ENCODE measurements at places on chromosomes 12 and 14.

DNA sequence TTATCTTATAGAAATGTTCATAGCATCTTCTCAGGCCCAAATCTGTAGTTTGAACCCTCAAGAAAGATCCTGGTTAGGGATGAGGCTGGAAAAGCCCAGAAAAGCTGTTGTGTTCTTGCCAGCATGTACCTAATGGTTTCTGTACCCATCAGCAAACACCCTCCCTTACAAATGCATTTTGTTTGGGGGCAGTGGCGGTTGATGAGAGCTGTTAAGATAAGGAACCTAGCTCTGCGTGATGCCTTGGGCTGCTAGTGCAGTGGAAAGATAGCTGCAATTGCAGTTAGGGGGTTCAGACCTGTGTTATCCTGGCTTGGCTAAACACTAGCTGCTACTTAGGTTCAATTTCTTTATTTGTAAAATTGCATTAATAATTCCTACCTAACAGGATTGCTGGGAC lies 3.6 kb downstream of the TPH2 start:
- DNase-seq = no peak

DNA sequence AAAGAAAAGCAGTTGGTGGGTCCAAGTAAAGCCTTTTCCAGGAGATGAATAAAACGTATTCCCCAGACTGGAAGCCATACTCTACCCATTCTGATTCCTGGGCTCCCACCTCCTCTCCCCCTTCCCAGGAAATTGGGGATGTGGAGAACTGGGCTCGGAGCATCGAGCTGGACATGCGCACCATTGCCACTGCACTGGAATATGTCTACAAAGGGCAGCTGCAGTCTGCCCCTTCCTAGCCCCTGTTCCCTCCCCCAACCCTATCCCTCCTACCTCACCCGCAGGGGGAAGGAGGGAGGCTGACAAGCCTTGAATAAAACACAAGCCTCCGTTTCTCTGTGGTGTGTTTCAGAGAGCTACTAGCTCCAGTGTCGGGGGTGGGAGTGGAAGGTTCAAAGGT lies 822 bp upstream of the RDH5 start:
- no peak for DNase-seq

DNA sequence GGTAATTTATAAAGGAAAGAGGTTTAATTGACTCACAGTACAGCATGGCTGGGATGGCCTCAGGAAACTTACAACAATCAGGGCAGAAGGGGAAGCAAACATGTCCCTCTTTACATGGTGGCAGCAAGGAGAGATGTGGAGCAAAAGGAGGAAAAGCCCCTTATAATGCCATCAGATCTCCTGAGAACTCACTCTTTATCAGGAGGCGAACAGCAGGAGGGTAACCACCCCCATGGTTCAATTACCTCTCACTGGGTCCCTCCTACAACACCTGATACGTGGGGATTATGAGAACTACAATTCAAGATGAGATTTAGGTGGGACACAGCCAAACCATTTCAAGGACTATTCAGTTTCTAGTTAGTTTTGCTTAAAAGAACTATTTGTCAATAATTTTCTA lies 453.3 kb downstream of the C12orf50 start:
- DNase-seq = no peak

- peak; percentile 94 for DNase-seq
Measured at GRCh38 chr14:102591944-102592762, at the start of gene RCOR1. TSS of gene RCOR1 (plus strand) at chr14:102592649. CDS start at chr14:102592887, 238 bp downstream.

DNA sequence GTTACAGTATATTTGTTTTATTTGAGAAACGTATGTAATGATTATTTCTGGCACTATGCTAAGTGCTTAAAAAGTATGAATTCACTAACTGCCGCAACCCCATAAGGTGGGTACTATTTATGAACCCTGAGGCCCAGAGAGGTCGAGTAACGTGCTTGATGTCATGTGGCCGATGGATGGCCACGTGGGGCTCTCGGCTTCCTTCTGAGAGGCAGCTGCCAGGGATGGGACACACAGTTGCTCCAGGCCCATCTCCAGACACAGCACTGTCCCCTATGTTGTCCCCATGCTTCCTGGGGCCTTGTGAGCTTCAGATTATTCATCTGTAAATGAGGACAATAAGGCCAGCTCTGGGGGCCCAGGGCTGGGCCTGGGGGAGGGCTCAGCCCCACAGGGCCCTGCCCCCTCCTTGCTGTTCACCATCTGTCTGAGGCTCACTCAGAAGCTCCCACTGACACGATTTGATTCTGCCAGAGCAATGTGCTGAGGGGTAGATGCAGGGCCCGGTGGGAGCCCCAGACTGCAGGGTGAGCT lies 115.0 kb downstream of the CALM1 start:
- no peak for DNase-seq

GRCh38 chr14:87992346-87992717 lies 650 bp downstream of the GALC start:
- DNase-seq = peak; percentile 9

DNA sequence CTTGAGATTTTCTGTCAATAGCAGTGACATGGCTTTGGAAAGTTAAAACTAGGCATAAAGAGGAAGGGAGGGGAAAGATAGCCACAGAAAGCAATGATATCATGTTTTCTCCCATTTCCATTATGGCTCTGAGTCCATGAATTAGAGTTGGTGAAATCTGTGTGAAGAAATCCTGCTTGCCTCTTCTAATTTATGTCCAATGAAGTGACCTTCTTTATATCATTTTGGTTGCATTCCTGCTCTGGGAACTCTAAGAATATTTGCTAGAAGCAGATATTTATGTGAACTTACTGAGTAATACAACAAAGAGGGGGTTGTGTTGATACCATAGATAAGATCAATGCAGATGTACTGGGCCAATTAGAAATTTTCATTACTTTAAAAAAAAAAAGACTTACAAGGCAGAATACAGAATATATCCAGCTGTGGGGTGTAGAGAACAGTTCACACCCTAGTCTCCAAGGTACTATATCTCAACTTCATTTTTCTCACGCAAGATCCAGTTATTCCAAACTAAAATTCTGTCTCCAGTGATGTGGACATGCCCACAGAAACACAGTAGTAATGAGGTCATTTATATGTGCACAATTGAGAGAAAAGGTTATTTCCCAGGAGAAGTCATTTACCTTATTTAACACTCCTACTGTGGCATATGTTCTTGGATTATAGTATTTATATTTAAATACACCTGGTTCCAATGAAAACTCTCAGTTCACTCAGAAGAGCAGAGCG lies 51.5 kb upstream of the KCNJ8 start:
- DNase-seq = no peak

DNA sequence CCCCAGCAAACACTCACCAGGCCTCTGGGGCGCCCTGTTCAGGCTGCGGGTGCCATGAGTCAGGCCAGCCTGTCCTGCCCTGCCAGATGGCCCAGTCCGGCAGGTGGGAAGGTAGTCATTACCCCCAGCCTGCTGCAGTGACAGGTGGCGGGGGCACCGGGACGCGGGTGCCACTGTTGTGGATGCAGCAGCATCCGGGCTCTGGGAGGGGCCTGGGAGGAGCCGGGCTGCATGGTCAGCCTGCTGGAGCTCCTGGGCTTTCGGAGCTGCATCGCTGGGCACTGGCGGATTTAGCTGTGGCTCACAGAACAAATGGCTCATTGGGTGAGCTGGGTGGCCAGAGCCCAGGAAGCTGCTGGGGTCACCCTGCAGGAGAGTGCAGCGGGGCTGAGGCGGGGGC lies 13.5 kb downstream of the CEP170B start:
- no peak for DNase-seq

- no peak for DNase-seq
Measured at GRCh38 chr12:104683831-104684503, 227.2 kb downstream of the CHST11 start.

DNA sequence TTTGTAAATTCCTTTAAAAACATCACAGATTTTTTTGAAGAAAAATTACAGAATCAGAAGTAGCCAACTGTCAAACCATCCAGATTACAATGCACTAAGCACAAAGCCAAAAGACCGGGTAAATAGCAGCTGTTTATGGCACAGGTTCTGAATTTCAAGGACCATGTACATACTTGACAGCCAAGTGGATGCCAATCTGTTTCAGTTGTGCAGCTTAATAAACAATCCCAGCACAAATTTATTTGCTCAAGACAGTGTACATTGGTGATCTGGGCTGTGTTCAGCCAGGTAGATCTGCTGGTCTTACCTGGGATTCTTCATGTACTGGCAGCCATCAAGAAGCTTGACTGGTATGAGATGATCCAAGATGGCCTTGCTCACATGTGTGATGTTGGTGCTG lies 229.8 kb upstream of the FLRT2 start:
- no peak for DNase-seq

DNA sequence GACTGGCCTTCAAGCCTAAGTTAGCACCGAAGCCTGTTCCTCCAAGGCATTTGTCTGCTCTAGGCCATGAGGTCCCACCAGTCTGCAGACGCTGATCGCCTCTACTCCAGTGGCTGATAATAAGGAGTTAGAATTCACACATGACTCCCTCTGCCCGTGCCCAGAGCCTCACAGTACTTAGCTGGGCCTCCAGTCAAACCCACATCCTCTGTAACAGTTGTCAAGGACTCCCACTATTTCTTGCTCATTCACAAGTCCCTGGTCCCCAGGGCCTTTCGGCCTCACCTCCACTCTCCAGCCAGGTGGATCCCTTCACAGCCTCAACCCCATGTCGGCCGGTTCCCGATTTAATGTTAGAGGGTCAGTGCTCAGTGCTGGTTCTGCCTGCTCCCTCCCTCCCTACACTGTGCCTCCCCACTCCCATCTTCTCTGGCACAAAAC lies 6.3 kb upstream of the KRT5 start:
- DNase-seq = no peak

DNA sequence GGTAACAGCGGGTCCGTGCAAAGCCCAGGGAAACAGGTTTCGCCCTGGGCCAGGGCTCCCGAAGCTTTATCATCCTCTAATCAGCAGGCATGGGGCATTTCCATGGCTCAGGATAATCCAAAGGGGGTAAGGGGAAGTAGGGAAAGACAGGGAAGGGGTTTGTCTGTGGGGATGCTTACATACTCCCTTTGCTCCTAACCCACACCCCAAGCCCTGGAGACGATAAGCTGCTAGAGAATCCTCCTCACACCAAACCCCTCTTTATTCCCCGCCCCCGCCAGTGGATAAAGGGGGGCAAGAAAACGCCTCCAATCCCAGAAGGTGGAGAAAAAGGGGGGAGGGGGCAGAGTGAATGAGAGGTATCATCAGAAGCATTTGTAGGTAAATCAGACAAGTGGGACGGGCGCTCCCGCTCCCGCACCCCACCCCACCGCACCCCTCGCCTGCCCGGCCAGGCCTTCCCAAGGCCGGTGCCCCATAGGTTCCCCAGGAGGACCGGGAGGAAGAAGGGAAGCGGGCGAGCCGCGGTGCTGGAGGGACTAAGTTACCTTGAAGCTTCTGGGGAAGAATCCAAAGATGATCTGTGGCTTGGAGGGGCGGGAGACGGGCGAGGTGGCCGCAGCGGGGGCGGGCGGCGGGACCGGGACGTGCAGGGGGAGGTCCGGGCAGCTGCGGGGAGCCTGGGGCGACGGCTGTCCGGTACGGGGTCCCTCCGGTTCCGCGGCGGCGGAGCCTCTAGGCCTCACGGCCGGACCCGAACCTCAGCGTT lies 762 bp downstream of the PPP2R5E start:
- DNase-seq = no peak

DNA sequence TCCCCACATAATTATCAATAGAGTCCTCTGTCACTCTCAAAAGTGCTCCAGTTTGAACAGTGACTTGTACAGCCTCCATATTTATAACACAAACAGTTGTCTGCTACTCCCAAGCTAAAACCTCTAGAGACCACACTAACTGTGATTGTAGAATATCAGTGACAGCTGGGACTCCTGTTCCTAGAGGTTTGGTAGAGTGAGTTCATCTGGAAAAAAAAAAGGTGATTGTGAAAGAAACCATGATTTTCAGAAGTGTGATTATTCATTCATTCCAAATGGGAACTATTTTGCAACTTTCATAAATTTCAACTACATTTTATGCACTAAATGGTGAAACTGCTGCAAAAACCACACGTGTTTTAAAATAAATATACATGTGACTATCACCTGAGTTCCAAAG lies 128.0 kb upstream of the PLXNC1 start:
- DNase-seq = no peak

GRCh38 chr12:851913-852312 lies 97.6 kb downstream of the RAD52 start:
- peak; percentile 69 for DNase-seq

GRCh38 chr14:101442451-101442850 lies 118.8 kb upstream of the DIO3 start:
- no peak for DNase-seq

- no peak for DNase-seq
Measured at GRCh38 chr14:72786378-72787350, 107.2 kb downstream of the DPF3 start.

- DNase-seq = no peak
Measured at GRCh38 chr14:63939006-63939270, 86.1 kb downstream of the SYNE2 start.

GRCh38 chr12:1918081-1918883 lies at the start of gene CACNA2D4:
TSS of gene CACNA2D4 (minus strand) at chr12:1918652. CDS start at chr12:1918473, 179 bp downstream.
- no peak for DNase-seq

DNA sequence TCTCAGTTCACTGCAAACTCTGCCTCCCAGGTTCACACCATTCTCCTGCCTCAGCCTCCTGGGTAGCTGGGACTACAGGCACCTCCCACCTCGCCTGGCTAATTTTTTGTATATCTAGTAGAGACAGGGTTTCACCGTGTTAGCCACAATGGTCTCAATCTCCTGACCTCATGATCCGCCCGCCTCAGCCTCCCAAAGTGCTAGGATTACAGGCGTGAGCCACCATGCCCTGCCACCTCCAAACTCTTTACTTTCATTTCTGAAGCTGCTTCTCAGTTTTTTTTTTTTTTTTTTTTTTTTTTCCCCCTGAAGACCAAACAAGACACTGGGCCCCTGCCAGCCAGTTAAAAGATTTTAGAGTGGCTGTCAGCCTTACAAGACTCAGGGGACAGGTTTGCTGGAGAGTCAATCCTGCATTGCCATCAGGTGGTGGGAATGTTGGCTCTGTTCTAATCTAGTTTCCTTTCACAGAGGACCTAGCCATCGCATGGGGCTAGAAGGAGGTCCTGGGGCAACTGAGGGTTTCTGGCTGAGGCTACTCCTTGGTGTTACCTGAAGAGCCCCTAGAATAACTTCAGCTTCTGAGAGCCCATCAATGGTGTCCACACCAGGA lies 37.4 kb upstream of the HIGD1C start:
- DNase-seq = no peak

DNA sequence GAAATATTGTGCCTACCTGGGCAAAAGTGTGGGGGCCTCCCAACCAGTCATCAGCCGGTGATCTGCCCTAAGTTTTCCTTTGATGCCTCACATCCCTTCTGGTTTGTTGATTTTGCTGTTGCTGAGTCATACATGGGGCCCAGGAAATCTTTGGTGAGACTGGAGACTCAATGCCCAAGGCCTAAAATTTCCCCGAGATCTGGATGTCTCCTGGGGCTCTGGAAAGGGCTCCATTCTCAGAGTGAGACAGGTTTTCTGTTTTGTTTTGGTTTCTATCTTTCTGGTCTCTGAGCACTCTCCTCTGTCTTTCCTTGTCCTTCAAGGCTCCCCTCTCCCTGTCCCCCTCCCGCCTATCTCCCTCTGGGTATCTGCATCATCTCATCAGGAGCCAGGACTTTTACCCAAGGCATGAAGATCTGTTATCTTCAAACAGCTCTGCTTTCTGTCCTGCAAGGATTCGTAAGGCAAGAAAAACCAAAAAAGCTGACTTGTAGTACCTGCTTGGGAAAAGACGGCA lies 152.8 kb upstream of the MAX start:
- peak; percentile 62 for DNase-seq

- DNase-seq = no peak
Measured at GRCh38 chr14:59238216-59238615, 49.7 kb downstream of the DAAM1 start.

GRCh38 chr12:121494093-121494787 lies 86.6 kb downstream of the KDM2B start:
- peak; percentile 4 for DNase-seq

Measured in stromal cell of bone marrow (primary cell).